ENCODE measurements at places on chromosomes 12 and 14.

DNA sequence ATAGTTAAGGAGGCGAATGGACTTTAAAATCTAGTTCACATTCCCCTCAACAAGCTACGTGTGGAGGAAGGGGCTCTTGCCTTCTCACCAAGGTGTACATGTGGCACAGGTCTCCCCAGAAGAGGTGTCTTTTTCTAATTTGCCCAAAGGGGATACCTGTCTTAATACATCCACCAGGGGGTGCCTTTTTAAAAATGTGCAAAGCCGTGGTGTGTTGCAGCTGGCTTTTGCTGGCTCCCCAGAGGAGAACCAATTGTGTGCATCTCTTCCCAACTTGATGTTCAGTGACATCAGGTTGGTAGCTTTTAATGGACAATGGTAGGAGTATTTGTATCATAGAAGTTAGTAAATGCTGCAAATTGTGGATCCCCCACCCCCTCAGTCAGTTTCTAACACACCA is 33.8 kb downstream of the CREBL2 start:
- peak; percentile 29 for DNase-seq

DNA sequence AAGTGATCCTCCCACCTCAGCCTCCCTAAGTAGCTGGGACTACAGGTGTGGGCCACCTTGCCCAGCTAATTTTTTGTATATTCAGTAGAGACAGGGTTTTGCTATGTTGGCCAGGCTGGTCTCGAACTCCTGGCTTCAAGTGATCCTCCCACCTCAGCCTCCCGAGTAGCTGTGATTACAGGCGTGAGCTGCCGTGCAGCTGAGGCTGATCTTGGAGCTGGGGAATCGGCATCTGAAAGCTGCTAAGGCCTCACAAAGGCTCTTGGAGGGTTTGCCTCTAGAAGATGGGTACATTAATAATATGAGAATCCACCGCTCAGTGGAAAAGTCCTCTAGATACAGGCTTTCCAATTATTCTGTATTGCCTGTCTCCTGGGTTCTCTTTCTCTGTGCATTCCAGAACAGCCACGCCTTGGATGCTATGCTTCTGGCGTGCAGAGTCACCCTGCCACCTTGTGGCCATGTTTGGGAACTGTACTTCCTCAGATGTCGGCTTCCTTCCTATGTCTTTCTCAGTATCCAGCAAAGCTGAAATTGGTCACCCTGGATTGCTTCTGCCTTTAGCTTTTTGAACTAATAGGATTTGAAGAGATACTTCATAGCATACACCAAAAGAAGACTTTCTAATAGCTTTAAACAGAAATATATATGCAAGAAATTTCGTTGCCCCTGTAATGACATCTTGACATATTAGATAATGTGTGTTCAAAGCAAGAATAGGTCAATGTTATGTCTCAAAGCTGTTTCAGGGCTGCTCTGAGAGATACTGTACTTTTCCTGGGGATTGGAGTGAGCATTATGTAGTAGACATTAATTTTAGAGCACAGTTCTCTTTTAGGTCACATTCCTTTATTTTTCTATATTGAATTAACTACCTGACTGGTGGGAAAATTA is 75.4 kb downstream of the SNAPC1 start:
- DNase-seq, result peak; percentile 80

DNA sequence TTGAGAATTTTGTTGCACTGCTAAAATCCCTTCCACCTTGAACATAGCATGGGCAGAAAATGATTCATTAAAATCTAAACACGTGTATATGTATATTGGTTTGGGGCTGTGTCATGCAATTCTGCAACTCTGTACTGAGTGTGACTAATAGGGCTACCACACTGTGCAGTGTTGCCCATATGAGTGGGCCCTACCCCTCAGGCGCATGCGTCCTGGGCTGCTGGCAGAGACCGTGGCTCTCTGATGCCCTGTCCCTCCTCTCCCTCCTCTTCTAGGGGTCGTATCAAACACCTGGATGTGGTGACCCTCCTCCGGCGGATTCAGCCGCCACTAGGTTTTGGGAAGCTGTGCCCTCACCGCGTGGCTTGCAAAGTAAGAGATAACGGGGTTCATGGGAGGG is 128.4 kb upstream of the FKBP4 start:
- DNase-seq, result no peak

- DNase-seq, result no peak
Measured at GRCh38 chr12:91781114-91781513, 364.5 kb downstream of the BTG1 start.

GRCh38 chr12:112978163-112979040 is at the start of gene OAS2:
OAS2 (plus strand) TSS chr12:112978519; CDS start chr12:112978609, 90 bp downstream.
- DNase-seq, result peak; percentile 75

- DNase-seq, result no peak
Measured at GRCh38 chr14:95656634-95657033, 29.6 kb upstream of the TCL1B start.

GRCh38 chr12:110543965-110544364 is 39.2 kb downstream of the PPTC7 start:
- DNase-seq, result no peak

- no peak for DNase-seq
Measured at GRCh38 chr14:66088656-66089055, 397.5 kb upstream of the CCDC196 start.

GRCh38 chr12:101166866-101167265 is 43.2 kb downstream of the SLC5A8 start:
- no peak for DNase-seq

DNA sequence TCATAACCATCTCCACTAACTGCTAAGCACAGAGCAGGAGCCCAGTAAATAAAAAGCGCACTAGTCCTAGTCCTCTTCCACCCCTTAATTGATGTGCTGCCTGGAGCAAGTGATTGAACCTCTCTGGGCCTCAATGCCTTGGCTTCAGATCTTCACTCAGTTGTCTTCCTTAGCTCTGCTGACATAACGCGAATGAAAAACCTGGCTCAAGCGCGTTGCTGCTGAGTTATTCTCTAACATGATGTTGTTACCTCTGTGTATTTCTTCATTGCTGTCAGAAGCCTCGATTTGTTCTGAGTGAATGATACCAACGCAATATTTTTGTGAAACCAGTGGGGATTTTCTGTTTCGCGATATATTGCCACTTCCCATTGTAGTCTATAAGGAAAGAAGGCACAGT is 185.1 kb upstream of the CCND2 start:
- no peak for DNase-seq

Measured in stimulated activated CD4-positive, alpha-beta T cell treated with anti-CD3 and anti-CD28 coated beads, Interleukin-2, amount 100 ng/mL, for 24 hours (primary cell).